ENCODE measurements at places on chromosomes 16 and 17. TPM values are rescaled to one million over a fixed set of nuclear protein-coding genes. Genes with fewer than 3 reads are reported as not detected.

Gene KRT20
- total RNA-seq, result not detected

Gene SULT1A1
- total RNA-seq, result 6.8 TPM

Gene TBC1D3G
- total RNA-seq, result not detected

Gene TIGD7
- 1.5 TPM for total RNA-seq

Gene DCAKD
- total RNA-seq, result 44.7 TPM

Gene LHX1
- total RNA-seq, result not detected

Gene TAC4
- not detected for total RNA-seq

Gene HS3ST3B1
- total RNA-seq, result 4.6 TPM

Gene PLA2G10
- total RNA-seq, result not detected

Gene CCL17
- total RNA-seq, result not detected

Gene CES5A
- total RNA-seq, result not detected

Gene CLEC3A
- not detected for total RNA-seq

Gene RAC3
- total RNA-seq, result 75.5 TPM

Gene GPR142
- total RNA-seq, result not detected

Gene ZFP3
- 0.71 TPM for total RNA-seq

Gene SLC13A2
- not detected for total RNA-seq

Gene DNAI2
- total RNA-seq, result not detected

Gene TBC1D3B
- total RNA-seq, result 0.88 TPM

Gene SBK1
- total RNA-seq, result 0.09 TPM

Gene CCL15
- not detected for total RNA-seq

Gene SPNS2
- total RNA-seq, result 1.6 TPM

Gene PPY
- not detected for total RNA-seq

Gene CES1
- not detected for total RNA-seq

Gene GPR139
- total RNA-seq, result not detected

Gene KRT35
- total RNA-seq, result not detected

Gene SEPTIN12
- total RNA-seq, result not detected

Gene WNT9B
- not detected for total RNA-seq

Gene CDRT15L2
- not detected for total RNA-seq

Gene TMED6
- not detected for total RNA-seq

Gene TM4SF5
- total RNA-seq, result not detected

Gene CTRL
- total RNA-seq, result not detected

Gene UNK
- 21.7 TPM for total RNA-seq

Gene ALOX12
- total RNA-seq, result 3.1 TPM

Gene ANKS4B
- not detected for total RNA-seq

Gene KRTAP2-1
- total RNA-seq, result not detected

Gene KRTAP4-4
- not detected for total RNA-seq

Gene AXIN2
- not detected for total RNA-seq

Gene CACNG5
- not detected for total RNA-seq
